Spinal cord (tissue), 10 donors: ENCODE measurements at places on chromosomes 6 and 20.

DNA sequence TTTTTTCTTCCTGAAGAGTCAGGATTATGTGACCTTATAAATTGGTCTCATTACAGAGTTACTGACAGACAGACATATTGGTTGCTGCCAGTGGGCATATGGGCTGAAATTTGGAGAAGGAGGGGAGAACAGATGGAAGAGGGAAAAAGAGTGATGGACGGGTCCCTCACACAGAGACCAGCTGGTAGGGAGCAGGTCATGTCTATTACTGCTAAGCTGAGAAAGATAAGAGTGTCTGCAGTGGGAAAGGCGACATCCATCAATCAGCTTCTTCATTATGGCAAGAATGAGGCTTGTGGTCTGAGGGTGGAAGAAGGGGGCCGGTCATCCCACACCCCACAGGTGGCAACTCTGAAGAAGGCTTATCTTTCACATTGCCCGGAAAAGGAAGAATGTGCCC is 353.8 kb upstream of the RSPO3 start:
- no peaks in the 10 kb centered on the region for H3K36me3 ChIP-seq
- H3K4me3 ChIP-seq = no peak overlapping the region
- H3K4me1 ChIP-seq = no peaks in the 10 kb centered on the region
- H3K27ac ChIP-seq = no peak overlapping the region

DNA sequence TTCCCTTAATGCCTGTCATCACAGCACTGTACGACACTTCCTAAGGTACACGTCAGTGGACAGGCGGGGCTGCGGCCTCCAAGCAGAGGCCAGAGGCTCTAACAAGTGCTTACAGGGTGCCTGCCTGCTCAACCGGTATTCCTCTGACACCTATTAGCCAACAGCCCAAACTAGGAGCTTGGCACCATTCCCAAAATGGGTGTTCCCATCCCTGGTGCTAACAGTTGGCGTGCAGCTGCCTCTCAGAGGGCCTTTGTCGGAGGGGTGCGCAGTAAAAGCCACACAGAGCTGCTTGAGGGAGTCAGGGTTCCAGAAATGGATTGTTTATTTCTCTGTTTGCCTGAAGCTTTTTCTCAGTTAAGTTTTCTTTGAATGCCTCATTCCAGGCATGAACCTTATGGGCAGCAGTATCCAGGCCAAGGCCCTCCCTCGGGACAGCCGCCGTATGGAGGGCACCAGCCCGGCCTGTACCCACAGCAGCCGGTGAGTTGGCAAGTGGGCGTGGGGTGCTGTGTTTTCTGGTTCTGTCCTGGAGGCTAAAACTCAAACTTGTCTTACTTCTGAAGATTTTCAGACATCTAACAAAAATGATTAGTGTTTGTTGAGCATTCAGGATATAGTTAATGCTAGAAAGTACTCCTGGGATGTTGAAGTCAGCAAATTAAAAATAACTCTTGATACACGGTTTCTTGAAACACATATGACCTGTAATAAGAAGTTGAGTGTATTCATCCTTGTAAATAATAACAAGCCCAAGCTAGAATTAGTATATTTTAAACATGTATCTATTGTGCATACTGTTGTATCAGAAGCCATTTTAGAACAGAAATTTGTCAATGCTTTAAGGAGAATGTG is 124.7 kb downstream of the TMEM242 start:
- no peak for DNase-seq
- no peak overlapping the region for H3K27ac ChIP-seq
- peaks cover 5% of the 10 kb centered on the region for H3K4me1 ChIP-seq
- peaks cover 42% of the 10 kb centered on the region for H3K36me3 ChIP-seq
- no peaks in the 10 kb centered on the region for H3K27me3 ChIP-seq

GRCh38 chr6:105619971-105620741 is 217.3 kb upstream of the PREP start:
- H3K4me3 ChIP-seq = no peak overlapping the region
- H3K4me1 ChIP-seq = no peaks in the 10 kb centered on the region
- no peak for DNase-seq
- H3K27ac ChIP-seq = no peak overlapping the region
- H3K27me3 ChIP-seq = no peaks in the 10 kb centered on the region
- no peaks in the 10 kb centered on the region for H3K36me3 ChIP-seq

DNA sequence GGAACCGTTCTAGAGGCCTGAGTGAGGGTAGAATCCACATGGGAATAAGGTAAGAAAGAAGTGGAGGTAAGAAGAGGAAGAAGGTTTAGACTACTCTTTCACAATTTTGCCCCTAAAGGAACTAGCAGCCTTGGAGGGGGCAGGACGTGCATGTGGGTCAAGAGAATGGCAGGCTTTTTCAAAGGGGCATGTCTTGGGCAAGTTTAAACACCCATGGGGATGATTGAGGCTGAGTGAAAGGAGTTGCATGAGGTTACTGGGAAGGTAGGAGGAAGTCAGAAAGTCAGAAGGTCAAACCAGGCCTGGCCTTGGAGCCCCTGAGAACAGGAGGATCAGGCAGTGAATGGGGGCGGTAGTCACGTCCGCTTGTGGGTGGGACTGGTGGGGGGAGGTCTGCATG is 10.2 kb downstream of the ADA start:
- no peak overlapping the region for H3K4me3 ChIP-seq
- H3K27ac ChIP-seq = no peak overlapping the region
- DNase-seq = no peak
- H3K36me3 ChIP-seq = no peaks in the 10 kb centered on the region
- no peaks in the 10 kb centered on the region for H3K27me3 ChIP-seq

DNA sequence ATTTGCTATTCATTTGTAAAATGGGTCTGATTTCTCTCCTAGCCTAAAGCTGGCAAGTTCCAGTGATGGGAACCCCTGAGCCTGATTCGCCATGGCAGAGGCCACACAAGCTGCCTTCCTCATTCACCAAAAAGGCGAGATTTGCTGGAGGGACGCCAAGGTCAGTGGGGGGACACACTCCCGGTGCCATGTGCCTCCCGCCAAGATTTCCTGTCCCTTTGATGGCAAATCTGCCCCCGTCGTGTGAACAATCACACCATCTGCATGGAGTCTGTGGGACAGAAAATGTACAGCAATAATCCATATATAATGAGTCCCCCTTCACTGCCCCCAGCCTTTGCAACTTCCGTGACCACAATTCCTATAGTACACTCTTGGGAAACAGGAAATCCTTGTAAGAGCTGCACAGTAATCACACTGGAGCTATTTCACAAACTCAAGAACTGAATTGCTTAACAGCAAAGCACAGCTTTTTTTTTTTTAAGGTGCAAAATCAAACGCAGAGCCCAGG is 15.7 kb upstream of the IGF2R start:
- no peak overlapping the region for H3K27ac ChIP-seq
- no peak overlapping the region for H3K4me3 ChIP-seq
- H3K36me3 ChIP-seq = no peaks in the 10 kb centered on the region
- H3K27me3 ChIP-seq = no peaks in the 10 kb centered on the region
- no peak for DNase-seq
- H3K4me1 ChIP-seq = peaks cover 12% of the 10 kb centered on the region

GRCh38 chr6:134813146-134813545 is 136.8 kb downstream of the ALDH8A1 start:
- no peak overlapping the region for H3K27ac ChIP-seq
- H3K4me3 ChIP-seq = no peak overlapping the region
- H3K4me1 ChIP-seq = no peaks in the 10 kb centered on the region
- H3K27me3 ChIP-seq = no peaks in the 10 kb centered on the region

DNA sequence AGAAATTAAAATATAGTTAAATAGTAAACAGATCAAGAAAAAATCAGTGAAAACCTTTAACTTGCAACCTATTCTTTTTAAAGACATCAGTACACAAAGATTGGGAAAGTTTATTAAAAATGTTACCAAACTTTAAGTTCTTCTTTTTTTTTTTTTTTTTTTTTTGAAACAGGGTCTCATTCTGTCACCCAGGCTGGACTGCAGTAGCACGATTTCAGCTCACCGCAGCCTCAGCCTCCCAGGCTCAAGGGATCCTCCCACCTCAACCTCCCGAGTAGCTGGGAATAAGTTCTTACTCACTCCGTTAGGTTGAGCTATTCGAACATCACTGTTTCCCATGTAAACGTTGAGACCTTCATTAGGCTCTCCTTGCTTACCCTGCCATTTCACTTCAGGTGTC is 5.6 kb downstream of the MAP3K5 start:
- DNase-seq = no peak
- peaks cover 5% of the 10 kb centered on the region for H3K4me1 ChIP-seq
- peaks cover 3% of the 10 kb centered on the region for H3K27me3 ChIP-seq

DNA sequence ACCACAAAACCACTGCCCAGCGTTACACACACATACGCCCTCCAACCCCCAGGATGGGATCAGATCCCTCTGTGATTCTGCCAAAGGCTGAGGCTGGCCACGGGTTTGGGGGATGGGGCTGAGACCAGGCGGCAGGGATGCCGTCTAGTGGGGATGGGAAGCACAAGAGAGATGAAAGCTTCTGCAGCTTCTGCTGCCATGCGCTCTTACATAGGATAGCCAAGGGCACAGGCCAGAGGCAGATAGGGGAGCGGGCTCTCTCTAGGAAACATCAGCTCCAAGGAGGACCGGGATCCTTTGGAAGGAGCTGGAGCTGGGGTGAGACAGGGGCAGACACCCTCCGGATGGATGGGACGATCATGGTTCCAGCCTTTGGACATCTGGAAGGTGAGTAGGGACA is 18.7 kb upstream of the RIN2 start:
- H3K4me1 ChIP-seq = no peaks in the 10 kb centered on the region

- no peak overlapping the region for H3K4me3 ChIP-seq
- H3K27me3 ChIP-seq = no peaks in the 10 kb centered on the region
- no peaks in the 10 kb centered on the region for H3K36me3 ChIP-seq
- no peak overlapping the region for H3K27ac ChIP-seq
Measured at GRCh38 chr6:89048288-89048923, 32.1 kb upstream of the PNRC1 start.

DNA sequence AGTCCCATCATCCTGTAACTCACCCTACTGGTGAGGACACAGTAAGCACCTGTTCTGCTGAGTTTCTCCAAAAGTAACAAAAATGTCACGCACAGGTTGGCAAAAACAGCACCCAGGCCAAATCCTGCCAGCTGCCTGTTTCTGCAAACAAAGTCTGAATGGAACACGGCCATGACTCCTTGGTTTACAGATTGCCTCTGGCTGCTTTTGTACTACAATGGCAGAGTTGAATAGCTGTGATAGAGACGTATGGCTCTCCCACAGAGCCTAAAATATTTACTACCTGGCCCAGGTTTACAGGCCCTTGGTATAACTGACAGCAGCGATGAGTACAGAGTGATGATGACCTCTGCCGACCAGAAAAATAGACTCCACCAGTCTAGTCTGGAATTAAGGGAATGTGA is 52.6 kb downstream of the CNKSR3 start:
- no peak overlapping the region for H3K27ac ChIP-seq
- peaks cover 4% of the 10 kb centered on the region for H3K4me1 ChIP-seq
- H3K4me3 ChIP-seq = no peak overlapping the region
- no peaks in the 10 kb centered on the region for H3K27me3 ChIP-seq
- DNase-seq = no peak

- peaks cover 48% of the 10 kb centered on the region for H3K36me3 ChIP-seq
- DNase-seq = no peak
- H3K27me3 ChIP-seq = no peaks in the 10 kb centered on the region
- H3K4me1 ChIP-seq = no peaks in the 10 kb centered on the region
- no peak overlapping the region for H3K4me3 ChIP-seq
Measured at GRCh38 chr6:7897461-7898192, 13.0 kb downstream of the TXNDC5 start.
